ENCODE measurements at places on chromosomes 1 and 21.

GRCh38 chr1:247445526-247446356 is 12.2 kb downstream of the OR2B11 start:
- DNase-seq: no peak

- no peak for DNase-seq
Observed at GRCh38 chr1:230068952-230069684, 2.1 kb downstream of the GALNT2 start.

DNA sequence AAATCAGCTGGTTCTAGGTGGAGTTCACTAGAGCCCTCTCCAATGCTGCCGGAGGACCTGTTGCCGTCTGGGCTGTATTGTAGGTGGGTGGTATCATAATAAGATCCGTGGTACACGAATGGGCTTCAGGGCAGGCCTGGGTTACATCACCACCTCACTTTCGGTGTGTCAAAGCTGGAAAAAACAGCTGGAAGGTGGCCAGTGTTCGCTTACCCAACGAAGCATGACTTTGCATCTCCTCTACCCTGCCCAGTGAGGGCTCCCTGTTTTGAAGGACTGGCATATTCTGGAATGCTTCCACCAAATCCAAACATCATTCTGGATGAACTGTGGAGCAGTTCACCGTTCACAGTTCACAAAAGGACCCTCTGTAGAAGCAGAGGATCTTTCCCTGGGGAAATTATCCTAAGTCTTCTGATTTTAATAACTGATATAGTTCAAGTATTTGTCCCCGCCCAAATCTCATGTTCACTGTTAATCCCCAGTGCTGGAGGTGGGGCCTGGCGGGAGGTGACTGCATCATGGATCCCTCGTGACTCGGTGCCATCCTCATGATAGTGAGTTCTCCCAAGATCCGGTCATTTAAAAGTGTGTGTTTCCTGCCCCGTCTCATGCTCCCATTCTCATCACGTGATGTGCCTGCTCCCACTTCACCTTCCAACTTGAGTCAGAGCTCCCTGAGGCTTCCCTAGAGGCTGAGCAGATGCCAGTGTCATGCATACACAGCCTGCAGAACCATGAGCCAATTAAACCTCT is 429.0 kb downstream of the KIF26B start:
- no peak for DNase-seq

DNA sequence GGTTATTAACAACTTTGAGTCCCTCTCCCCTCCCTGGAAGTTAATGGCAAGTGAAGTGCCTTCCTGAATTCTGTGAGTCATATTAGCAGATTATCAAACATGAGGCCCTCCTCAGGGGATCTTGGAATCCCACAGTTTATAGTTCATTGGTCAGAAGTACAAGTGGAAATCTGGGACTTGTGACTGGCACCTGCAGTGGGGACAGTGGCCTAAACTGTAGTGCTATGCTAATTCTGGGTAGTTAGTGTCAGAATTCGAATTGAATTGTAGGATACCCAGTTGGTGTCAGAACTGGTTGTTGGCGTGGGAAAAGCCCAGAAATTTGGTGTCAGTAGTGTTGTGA is 26.2 kb downstream of the ZYG11B start:
- DNase-seq: no peak

DNA sequence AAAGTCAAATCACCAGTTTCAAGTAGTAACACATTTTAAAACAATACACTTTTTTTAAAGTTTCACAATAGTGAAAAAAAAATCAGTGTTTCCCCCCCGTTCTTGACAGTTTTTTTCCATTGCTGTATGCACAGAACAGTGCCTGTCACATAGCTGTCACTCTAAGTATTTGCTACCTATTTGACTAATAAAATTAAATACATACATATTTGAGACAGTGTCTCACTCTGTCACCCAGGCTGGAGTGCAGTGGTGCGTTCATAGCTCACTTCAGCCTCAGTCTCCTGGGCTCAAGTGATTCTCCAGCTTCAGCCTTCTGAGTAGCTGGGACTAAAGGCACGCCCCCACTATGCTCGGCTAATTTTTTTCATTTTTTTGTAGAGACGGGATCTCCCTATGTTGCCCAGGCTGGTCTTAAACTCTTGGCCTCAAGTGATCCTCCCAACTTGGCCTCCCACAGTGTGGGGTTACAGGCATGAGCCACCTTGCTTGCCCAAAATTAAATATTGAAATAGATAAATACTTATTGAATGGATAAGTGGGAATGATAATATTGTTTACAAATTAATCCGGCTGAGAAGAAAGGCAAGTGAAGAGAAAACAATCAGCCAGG is 12.6 kb upstream of the RHBG start:
- DNase-seq: no peak

DNA sequence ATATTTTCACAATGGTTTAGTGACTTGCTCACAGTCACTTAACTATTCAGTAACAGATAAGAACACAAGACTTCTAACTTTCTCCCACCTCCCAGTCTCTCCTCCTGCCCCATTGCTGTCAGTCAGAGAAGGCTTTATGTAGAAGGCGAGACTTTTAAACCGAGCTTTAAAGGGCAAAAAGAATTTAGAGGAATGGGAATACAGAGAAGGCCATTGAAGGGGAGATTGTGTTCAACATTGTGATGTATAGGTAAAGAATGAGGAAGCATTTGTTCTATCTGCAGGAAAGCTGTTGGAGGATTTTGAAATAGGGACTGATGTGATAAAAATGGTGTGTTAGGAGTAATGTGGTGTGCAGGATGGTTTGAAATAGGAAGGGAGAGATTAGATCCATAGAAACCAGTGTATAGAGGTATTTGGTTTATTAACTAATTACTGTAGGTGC is 7.3 kb downstream of the POU2F1 start:
- no peak for DNase-seq

- no peak for DNase-seq
Observed at GRCh38 chr1:227894831-227895451, 52.8 kb downstream of the WNT9A start.

GRCh38 chr1:248828845-248829244 is 3.1 kb upstream of the SH3BP5L start:
- no peak for DNase-seq

DNA sequence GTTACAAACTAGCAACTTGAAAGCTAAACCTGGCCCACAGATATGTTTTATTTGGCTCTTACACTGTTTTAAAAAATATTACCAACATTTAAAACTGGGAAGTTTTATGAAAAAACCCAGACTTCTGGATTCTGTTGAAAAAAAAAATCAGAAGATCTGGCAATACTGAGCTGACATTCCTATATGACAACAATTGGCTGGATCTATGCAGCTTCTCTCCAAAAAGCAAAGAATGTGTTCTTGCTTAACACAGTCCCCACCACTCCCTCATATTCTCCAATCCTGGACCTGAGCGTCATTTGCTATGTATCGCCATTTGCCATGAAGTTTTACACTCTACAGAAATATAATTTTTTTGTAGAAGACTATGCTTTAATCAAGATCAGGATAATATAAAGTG is 859.6 kb downstream of the LTN1 start:
- no peak for DNase-seq

DNA sequence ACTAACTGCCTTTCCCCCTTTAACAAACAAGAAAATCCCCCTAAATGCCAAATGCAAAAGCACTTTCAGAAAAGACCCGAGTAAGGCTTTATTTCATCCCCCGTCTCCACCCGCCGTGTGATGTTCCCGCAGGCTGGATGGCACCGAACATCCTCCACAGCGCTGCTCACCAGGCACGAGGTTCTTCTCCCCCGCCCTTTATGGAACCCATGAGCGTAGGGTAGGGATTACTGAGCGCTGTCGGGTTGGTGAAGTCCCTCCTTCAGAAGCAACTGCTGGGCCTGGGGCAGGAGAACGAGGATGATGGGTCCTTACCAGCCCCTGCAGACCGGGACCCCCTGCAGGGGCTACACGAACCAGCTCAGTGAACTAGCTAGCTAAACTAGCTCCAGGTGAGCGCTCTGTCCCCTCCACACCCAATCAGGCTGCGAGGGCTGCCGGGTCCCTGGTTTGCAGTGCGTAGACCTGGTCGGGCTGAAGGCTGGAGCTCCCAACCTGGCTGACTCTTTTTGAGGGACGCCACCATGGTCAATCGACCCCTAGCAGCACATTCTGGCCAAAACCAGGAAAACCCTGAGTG is 80.4 kb downstream of the ITPKB start:
- no peak for DNase-seq

- no peak for DNase-seq
Observed at GRCh38 chr1:157595356-157595755, 2.5 kb downstream of the FCRL4 start.

- no peak for DNase-seq
Observed at GRCh38 chr1:224106568-224107281, 7.2 kb upstream of the FBXO28 start.

DNA sequence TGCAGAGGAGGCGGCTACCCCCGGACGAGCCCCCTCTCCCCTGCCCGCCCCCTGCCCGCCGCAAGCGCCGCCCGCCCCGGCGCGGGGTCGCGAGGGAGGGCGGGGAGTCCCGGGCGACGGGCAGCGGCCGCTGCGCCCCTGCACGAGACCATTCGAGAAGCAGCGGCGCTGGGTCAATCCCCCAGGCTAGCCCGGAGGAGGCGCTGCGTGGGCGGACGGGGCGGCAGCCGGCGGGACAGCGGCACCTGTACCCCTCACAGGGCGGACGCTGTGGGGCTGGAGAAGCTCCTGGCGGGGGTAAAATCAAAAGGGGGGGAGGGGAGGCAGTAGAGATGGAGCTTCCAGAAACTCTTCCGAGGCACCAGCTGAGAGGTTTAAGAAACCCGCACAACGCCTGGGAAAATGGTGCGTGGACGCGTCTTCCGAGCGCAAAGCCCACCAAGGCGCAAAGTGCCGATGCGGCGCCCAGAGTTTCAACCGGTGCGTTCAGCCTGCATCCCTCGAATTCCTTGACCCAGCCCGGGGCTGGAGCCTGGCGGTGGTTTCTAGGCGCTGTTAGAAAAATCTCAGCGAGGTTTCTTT is at the start of gene PLPPR5:
TSS of gene PLPPR5 (minus strand) at position 1 of the 582 bp plus-strand sequence. CDS start 190 bp downstream, outside the sequence.
- DNase-seq: peak; percentile 32

Measured in activated CD4-positive, CD25-positive, alpha-beta regulatory T cell treated with anti-CD3 and anti-CD28 coated beads, Interleukin-2, amount 50 U/mL, for 72 hours (primary cell).